CD4-positive, alpha-beta memory T cell (primary cell): ENCODE measurements at places on chromosomes 7 and 10. TPM values are rescaled to one million over a fixed set of nuclear protein-coding genes. Genes with fewer than 3 reads are reported as not detected.

The DNAJC12 gene
- 0.22 TPM for polyA plus RNA-seq

The ASAH2B gene
- polyA plus RNA-seq, result 1.9 TPM

The COX19 gene
- 20.5 TPM for polyA plus RNA-seq

The GIMAP8 gene
- polyA plus RNA-seq, result 39.9 TPM
